Sciatic nerve (tissue), 2 donors: ENCODE measurements at places on chromosomes 16 and 17. TPM values are rescaled to one million over a fixed set of nuclear protein-coding genes. Genes with fewer than 3 reads are reported as not detected.

GRCh38 chr17:41724476-41725050, 9.9 kb downstream of the HAP1 start:
- DNase-seq = no peak

The CCL2 gene
- total RNA-seq = 219 TPM

GRCh38 chr17:46028374-46028773, 29.3 kb downstream of the STH start:
- no peak for DNase-seq

DNA sequence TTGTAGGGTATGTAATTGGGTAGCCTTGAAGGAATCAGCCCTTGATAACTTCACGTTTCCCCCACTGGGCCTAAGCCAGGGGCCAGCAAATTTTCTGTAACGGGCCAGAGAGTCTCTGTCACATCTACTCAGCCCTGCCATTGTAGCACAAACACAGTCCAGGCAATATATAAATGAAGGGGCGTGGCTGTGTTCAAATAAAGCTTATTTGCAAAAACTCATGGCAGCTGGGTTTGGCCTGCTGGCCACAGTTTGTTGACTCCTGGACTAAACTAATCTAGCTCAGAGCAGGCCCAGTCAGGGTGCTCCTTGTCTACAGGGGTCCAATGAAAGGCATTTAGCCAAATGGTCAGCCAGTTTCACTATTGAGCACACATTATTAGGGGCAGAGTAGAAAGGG, 141.6 kb downstream of the CCDC182 start:
- no peak for DNase-seq

The PLLP gene
- total RNA-seq = 121 TPM

GRCh38 chr17:63173903-63174302, 207.9 kb downstream of the TANC2 start:
- DNase-seq = no peak

The CACNG1 gene
- not detected for total RNA-seq

GRCh38 chr17:34565713-34566112, 13.7 kb upstream of the TMEM132E start:
- no peak for DNase-seq

GRCh38 chr17:80265205-80266068, 4.8 kb downstream of the RNF213 start:
- DNase-seq = no peak

GRCh38 chr16:87847785-87848675, 21.3 kb downstream of the SLC7A5 start:
- DNase-seq = peak; percentile 79

GRCh38 chr17:60941028-60941427, 263.4 kb downstream of the BCAS3 start:
- DNase-seq = peak; percentile 66
